ENCODE measurements at places on chromosomes 7 and 10.

DNA sequence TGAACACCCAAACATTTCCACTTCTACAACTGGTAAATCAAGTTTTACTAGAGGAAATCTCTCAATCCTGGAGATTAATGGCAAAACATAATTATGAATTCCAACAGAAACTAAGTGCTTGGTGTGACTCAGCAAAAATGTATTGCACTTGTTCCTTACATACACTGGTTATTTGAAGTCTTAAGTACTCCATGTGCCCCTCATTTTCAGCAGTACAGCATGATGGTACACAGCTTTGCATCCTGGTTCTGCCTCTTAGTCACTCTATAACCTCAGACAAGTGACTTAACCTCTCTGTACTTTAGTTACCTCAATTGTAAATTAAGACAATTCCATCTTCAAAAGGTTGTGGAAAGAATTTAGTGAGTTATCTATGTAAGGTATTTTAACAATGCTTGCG lies 12.9 kb downstream of the SLC16A12 start:
- DNase-seq = no peak

GRCh38 chr7:18289788-18290187 lies 205.8 kb upstream of the HDAC9 start:
- no peak for DNase-seq

- DNase-seq = no peak
Observed at GRCh38 chr10:61835069-61835945, 66.2 kb upstream of the ARID5B start.

- DNase-seq = no peak
Observed at GRCh38 chr10:98623176-98623575, 176.4 kb upstream of the HPS1 start.

- no peak for DNase-seq
Observed at GRCh38 chr7:43105521-43106120, 6.8 kb upstream of the HECW1 start.

- DNase-seq = no peak
Observed at GRCh38 chr7:135147341-135147898, 452 bp upstream of the TMEM140 start.

DNA sequence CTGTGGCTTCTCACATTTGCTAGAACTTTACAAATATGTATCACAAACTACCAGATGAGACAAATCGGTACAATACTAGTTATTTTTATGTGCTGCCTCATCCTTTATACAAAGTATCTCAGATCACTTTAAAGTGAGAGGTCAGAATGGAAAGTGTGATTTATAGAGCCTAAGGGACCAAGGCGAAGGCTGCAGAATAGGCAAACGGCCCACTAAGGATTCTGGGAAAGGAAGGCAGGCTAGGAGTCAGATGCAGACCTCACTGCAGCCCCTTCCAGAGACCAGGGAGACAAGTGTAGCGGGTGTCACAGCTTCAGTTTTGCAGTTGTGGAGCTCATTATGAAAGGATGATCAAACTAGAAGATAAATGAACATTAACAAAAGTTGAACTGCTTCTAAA lies 190.6 kb downstream of the HIBADH start:
- no peak for DNase-seq

DNA sequence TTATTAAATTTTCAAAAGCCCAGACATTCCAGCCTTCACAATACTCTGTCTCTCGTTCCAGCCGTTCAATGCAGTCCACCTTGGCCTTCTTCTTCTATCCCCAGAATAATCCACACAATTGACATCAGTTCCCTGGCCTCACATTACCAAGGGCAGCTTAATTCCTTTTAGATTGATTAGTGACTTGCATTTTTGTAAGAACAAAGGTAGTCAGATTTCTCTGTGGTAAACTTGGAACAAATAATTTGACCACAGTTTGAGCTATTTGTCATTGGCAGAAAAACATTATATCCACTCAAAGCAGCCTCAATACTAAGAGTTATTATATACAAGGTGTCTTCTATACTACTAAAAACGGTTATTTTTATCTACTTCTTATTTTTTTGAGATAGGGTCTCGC lies 5.1 kb upstream of the CYTH3 start:
- no peak for DNase-seq

GRCh38 chr10:79063071-79063491 lies 5.7 kb upstream of the ZMIZ1 start:
- DNase-seq = no peak

DNA sequence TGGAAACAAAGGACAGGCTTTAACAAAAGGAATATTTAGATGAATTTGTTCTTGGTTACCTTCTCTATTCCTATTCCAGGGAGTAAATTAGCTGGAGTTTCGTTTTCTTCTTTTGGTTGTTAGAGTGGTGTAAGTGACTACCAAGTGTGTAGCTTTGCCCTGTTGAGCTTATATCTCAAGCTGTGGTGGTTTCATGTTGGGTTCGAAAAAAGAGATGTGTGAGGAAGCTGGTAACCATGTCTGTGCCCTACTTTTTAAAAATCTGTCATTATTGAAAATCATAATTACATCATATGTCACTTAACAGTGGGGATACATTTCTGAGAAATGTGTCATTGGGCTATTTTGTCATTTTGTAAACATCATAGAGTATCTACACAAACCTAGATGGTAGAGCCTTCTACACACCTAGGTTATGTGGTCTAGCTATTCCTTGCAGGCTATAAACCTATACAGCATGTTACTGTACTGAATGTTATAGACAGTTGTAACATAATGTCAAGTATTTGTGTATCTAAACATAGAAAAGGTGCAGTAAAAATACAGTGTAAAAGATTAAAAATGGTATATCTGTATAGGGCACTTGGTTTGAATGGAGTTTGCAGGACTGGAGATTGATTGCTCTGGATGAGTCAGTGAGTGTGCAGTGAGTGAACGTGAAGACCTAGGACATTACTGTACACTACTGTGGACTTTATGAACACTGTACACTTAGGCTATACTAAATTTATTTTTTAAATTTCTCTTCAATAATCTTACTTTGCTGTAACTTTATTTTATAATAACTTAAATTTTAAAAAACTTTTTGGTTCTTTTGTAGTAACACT lies 90.4 kb downstream of the SEPTIN7 start:
- DNase-seq = no peak

GRCh38 chr7:2105917-2106316 lies 126.8 kb downstream of the MAD1L1 start:
- no peak for DNase-seq

- DNase-seq = no peak
Observed at GRCh38 chr7:87147500-87147899, 4.8 kb upstream of the DMTF1 start.

DNA sequence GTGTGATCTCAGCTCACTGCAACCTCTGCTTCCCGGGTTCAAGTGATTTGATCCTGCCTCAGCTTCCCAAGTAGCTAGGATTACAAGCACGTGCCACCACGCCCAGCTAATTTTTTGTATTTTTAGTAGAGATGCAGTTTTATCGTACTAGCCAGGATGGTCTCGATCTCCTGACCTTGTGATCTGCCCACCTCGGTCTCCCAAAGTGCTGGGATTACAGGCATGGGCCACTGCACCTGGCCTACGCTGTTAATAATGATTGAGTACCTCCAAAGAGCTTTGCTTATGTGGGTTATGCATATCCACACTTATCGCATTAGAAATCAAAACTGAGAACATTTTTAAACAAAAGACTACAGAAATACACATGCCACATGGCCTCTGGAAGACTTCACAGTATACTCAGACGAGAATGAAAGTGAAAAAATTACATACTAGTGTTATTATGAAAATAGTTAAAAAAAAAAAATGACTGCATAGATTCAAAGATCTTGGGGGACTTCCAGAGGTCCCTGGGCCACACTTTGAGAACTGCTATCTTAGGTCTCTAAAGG lies 25.4 kb downstream of the RPP38 start:
- DNase-seq = no peak

DNA sequence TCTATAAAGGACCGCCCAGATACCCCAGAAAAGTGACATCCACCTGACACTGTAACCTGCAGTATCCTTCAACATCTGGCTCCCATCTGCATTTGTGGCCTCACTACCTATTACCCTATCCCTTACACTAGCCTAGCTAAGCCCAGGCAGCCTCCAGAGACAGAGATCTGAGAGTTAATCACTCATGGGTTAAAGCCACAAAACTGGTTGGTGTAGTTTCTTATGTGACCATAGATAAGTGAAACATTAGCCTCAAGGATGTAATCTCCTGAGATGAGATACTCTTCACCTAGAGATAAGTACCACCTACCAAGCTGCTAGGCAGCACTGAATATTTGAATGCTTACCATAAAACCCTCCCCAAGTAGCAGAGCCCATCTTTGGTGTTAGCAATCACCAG lies 35.4 kb downstream of the CTTNBP2 start:
- no peak for DNase-seq

GRCh38 chr10:13335881-13336280 lies 12.2 kb downstream of the SEPHS1 start:
- no peak for DNase-seq

DNA sequence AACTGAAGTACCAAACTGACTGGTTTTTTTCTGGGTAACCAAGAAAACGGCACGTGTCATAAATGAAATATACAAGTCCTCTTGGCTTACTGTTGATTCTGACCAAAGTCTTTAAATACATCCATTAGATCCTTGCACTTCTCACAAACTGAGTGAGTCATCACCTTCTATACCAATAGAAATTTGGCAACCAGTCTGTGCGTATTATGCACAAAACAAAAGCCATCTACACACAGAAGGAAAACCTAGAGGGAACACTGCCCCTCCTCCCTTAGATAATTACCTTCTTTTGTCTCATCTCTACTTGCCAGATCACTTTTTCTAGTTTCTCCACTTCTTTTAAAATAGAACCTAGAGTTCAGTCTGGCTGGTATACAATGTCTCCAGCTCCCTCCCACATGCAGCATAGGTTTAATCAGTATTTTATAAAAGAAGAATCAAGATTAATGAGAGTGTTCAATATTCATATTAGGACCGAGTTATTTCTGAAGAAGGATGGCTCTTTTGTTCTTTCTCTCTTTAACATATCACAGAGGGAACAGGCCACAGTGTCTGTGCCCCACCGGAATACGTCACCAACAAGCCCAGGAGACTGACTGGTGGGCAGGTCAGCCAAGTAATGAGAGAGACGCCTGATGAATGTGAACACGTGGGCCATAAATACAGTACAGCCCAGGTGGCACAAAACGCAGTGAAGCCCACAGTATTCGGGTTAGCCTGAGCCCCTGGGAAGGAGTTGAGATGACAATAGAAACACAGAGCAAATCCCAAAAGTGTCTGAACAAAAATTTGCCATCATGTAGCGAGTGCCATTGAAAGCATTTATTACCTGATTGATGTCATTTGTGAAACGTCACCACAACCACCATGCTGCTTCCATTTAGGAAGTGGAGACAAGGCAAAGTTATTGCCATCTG lies 91.3 kb downstream of the KIAA1549 start:
- DNase-seq = no peak

DNA sequence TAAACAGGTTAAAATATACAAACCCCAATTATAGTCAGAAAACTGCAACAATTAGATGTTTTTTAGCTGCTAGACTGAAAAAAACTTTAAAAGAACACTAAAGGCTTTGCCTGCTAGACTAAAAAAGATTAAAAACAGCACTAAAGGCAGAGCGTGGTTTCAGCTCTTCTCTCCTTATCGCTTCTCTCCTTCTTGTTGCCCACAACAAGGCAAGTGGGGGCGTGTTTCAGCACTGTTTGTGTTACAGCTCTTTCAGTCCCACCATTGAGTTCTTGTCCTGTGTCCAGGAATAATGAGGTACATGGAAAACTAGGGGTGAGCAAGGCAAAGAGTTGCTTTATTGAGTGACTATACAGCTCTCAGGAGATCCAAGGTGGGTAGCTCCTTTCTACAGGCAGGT lies 112.3 kb downstream of the HPSE2 start:
- no peak for DNase-seq

DNA sequence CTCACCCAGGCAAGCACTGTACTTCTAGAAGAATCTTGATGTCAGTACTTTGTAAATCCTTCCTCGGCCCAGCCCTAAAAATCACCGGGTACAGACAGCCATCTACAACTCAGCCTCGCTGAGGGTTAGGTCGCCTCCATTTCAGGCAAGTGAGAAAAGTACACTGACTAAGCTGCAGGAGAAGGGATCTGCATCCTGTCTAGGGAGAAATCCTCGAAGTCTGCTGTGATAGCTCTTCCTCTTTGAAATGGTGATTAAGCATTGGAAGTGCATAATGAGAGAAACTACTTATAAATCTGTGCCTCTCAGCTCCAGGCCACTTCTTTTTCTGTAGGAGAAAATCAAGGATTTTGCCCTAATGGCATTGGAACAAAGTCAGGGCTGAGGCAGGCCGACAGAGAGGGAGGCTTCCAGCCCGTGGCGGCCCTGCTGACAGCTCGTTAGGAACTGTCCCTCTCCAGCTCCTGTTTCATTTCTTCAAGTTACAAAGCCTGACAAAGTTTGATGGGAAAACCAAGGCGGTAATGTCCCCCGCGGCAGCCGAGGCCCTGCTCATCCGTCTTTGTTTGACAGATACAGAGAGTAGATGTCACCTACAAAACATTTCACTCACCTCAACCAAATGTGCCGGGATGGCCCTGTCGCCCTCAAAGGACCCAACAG lies 14.1 kb upstream of the GOT1 start:
- no peak for DNase-seq

DNA sequence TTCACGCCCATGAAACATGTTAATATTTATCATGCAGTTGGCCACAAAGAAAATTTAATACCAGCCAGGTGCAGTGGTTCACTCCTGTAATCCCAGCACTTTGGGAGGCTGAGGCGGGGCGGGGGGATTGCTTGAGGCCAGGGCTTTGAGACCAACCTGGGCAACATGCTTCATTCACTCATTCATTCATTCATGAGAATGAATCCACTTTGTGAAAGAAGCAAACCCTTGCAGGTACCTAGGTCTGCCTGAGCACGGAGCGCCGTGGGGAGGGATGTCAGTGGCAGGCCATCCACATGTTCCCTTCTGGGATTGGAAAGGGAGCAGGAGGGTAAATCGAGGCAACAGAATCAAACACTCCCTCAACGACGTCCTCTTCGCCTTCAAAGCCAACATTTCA lies 4.7 kb downstream of the ANXA11 start:
- no peak for DNase-seq

- no peak for DNase-seq
Observed at GRCh38 chr10:115092258-115092554, 959 bp upstream of the ATRNL1 start.

DNA sequence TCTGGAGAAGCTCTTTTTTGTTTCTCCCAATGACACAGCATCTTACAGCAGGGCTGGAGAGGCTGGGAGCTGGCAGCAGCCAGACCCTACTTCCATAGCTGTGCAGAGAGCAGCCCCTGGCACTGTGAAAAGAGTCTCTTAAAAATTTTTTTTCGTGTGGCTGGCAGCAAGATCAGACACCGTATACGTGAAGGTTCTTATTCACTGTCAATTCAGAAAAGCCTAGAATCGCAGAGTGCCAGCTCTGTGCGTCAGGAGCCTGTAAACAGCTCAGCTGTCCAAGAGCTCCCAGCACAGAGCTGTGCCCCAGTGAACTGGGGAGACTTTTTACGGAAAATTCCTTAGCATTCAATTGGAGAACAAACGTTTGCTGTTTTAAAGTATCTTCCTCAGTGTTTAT lies 6.5 kb downstream of the BAG3 start:
- DNase-seq = no peak

DNA sequence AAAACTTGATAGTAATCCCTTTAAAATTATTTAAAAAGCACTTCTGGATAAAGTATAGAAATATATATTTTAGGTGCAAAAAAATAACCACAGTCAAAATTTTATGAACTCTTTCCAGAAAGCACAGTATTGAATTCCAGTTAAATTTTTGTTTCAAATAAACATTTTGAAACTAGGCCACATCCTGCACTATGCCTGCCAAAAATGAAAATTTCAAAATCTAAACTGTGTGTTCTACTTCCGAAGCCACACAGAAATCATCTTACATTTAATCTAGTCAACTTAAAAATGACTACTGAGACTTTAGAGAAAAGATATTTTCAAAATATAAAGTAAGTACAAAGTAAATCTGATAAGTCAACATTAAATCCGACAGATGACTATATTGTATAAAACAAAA lies 50.0 kb downstream of the MAGI2 start:
- no peak for DNase-seq
